DMS79 treated with DMSO at 0.1 percent for 48 hours (cell line): ENCODE measurements at places on chromosomes 7 and 10.

DNA sequence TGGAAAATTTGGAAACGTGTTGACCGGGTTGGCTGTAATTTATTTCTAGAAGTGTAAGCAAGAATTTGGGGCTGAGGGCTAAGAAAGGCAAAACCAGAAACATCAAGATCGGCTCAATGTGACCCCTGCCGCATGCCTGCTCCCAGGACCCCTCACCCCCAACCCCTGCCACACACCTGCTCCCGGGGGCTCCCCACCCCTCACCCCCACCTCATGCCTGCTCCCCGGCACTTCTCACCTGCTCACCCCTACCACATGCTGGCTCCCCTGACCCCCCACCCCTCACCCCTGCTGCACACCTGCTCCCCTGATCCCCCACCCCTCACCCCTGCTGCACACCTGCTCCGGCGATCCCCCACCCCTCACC, 19.0 kb upstream of the CFAP46 start:
- no peak for DNase-seq

GRCh38 chr10:70459061-70459773, 17.7 kb upstream of the NODAL start:
- no peak for DNase-seq

DNA sequence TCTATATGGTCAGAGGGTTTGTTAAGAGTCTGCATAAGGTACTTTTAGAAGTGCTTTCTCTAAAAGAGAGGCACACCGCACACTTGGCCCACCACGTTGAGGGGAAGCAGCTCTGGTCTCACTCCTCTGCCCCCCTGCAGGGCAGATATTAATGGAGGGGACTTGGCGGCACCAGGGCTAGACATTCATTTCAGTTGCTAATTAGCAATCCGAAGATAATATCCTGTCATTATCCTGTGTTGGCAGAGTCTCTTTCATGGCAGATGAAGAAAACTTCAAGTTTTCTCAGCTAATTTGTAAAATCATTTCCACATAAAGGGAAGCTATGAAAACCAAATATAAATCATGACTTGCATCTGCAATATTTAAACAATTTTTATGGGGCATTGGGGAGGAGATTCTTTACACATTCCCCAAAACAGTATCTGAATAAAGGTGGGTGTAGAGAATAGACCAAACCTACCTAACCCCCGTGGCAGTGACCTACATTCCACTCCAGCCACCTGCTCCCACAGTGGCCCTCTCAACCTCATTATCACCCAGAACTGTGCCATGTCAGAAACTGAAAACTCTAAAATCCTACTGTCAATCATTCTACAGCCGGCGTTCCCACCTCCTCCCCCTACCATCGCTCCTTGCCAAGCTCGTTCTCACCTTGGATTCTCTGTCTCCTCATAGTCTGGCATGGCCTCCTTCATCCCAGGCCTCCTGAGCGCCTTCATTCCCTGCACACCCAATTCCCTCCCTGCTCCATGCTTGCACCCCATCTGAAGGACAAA, 54.1 kb upstream of the STK17A start:
- no peak for DNase-seq

DNA sequence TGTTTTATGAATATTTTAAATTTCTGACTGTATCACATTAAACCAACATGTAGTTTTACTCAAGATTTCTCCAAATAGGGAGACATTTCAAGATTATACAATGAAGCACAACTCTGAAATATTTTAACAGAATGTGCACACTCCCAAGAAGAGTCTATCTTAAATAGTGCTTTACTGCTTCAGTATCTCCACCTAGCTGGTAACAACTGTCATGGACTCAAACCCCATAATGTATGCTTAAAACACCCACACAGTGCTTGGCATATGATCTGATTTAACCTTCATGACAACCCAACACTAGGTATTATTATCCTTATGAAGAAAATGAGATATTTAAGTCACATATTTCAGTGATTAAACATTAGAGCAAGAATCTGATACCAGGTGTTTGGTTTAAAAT, 45.9 kb downstream of the ASZ1 start:
- no peak for DNase-seq

DNA sequence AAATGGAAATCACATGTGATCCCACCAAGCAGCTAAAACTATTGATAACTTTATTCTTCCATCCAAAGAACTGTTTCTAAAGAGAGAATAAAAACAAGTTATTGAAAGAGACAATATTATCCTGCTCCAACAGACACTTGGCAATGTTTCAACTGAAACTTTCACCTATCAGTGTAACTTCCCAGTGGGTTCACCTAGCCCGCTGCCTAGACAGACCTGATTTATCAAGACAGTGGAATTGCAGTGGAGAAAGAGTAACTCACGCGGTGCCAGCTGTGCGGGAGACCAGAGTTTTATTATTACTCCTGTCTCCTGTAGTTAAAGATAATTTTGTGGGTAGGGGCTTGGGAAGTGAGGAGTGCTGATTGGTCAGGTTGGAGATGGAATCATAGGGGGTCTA, 199.8 kb downstream of the AHR start:
- DNase-seq: no peak

- DNase-seq: no peak
These were observed 81.7 kb downstream of the CSTF2T start for GRCh38 chr10:51617576-51618235.

GRCh38 chr10:12720217-12720981, 281.1 kb downstream of the CCDC3 start:
- peak; percentile 83 for DNase-seq

DNA sequence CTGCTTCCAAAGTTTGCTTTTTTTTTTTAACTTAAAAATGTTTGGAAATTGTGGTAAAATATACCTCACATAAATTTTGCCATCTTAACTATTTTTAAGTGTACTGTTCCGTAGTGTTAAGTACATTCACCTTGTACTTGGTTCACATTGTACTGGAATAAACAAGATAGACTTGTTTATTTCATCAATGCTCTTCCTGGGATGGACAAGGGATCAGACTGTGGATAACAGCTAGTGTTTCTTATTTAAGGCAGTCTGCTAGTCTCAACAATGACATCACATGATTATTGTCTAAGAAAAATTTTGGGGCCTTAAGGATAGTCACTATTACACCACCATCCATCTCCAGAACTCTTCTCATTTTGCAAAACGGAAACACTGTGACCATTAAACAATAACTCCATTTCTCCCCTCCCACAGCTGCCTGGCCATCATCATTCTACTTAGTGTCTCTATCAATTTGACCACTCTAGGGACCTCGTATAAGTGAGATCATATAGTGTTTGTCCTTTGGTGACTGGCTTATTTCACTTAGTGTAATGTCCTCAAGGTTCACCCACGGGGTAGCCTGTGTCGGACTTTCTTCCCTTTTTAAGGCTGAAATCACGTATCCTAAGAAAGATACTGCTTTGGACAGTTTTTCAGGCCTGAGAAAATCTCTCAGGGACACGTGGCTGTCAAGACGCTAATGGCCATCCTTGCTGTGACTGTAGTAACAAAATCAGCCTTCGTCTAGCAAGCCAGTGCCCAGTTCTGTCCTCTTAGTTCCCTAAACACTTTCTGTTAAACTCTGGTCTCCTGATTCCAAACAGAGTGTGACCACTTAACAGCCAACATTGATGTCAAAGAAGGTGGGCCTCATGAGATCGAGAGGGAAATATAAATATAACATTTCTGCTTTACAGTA, 305.2 kb downstream of the FRMD4A start:
- DNase-seq: no peak

- DNase-seq: no peak
These were observed 88.8 kb upstream of the DDC start for GRCh38 chr7:50653981-50654425.

- DNase-seq: no peak
These were observed 52.7 kb downstream of the DIP2C start for GRCh38 chr10:636769-637168.

DNA sequence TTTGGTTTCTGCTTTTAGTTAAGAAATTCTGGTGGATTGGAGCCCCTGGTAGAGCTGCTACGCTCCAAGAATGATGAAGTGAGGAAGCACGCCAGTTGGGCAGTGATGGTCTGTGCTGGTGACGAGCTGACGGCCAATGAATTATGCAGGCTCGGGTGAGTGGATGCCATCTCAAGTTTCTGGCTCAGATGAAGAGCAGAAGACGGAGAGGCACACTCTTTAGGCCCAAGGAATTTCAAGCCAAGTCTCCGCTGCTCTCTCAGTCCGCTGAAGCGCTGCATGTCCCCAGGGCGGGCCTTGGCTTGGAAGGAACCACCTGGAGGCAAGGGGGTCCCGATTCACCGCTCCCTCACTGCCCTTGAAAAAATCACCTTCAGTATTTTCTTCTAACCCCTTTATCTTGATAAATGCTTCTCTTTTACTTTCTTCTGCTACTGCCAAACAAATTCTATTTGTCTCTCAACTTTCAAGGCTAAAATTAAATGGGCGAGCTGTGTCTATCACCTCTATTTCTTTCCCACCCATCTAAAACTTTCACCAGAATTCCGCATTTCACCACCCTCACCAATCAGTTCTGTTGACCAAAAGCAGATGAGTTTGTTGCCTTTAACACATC, 74.2 kb downstream of the ARMC3 start:
- no peak for DNase-seq

GRCh38 chr7:159104188-159104920, 40.3 kb downstream of the VIPR2 start:
- DNase-seq: no peak

- DNase-seq: no peak
These were observed 254.6 kb downstream of the ANKRD30A start for GRCh38 chr10:37379991-37380390.

- DNase-seq: no peak
These were observed 1.8 kb downstream of the LUC7L2 start for GRCh38 chr7:139361523-139361922.

DNA sequence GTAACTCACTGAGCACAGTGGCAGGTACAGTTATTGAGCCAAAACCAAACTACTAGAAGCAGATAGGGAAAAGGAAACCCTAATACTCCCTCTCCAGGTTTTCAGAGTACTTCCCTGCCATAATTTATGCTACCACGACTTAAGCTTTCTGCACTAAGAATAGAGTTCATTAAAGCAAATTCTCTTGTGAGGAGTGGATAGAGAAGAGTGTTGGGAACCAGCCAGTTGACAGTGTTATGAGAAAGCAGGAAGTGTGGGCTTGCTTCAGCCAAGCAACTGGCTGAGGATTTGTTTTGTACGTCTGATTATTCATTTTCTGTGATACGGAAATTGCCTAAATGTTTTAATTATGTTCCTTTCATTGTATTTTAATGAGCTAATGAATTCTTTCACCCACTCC, 280.5 kb downstream of the KIF20B start:
- DNase-seq: no peak

GRCh38 chr10:124554085-124554858, 92.6 kb downstream of the LHPP start:
- DNase-seq: no peak

- DNase-seq: peak; percentile 2
These were observed 698.6 kb downstream of the CCSER2 start for GRCh38 chr10:85026878-85027467.

DNA sequence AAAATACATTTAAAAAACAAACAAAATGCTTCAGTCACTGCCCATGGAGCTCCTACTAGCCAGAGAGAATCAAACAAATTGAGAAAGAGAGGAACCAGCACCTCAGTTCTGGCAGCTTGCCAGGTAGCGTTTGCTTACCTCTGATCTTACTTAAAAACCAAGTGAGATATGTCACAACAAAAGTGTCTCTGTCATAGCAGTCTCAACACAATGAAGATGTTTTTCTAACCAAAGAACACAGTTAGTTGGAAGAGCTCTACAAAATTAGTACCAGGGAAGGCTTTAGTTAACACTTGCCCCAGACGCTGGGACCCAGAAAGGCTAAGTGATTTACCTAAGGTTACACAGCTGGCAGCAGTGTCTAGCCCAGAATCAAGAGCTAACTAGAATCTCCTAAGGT, 3.4 kb downstream of the DOCK4 start:
- DNase-seq: peak; percentile 32

DNA sequence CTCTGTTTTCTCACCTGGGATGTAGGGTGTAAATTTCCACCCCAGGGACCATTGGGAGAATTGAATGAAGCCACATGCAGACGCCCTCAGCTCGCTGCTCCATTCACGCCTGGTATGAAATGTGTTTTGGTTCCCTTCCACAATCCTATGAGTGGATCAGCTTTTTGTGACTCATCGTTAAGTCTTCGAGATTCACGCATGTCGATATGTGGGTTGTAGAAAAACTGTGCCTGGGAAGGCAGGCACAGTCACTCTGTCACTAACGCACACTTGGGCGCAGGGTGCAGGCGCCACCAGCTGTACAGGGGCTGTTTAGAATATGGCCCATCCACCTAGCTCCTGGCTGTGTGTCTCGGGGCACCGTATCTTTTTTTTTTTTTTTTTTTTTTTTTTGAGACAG, 64.2 kb upstream of the SH2B2 start:
- no peak for DNase-seq

DNA sequence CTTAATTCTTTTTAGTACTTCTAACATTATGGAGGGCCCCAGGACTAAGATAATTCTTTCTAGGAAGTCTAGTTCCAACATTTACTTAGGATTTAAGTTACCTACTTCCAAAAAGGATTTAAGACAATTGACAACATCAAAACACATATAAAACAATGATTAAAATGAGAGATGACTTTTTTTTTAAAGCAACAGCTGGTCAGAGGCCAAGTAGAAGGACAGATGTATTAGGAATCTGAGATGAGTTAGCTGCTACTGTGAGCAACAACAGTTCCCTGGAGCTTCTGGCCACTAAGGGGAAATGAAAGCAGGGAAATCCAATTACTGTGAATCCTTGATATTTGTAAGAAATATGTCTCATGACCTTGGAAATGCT, 222.3 kb downstream of the PHTF2 start:
- no peak for DNase-seq

DNA sequence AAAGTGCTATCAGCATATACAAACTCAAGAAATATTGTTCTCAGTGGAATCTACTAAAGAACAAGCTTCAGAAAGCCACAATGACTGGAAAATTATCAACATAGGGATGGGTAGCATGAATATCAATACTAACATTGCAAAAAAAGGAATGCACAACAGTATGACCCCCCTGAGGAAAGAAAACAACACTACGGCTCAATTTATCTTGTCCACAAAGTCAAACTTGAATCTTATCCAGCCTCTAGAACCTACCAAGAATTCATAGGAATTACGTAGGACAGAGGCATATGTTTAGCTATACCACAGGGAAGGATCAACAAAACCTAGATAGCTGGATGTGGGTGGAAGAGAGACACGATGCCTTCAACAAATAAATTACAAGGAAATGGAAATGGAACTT, 54.6 kb downstream of the AGMO start:
- no peak for DNase-seq
